ENCODE measurements at places on chromosomes 13 and 19. TPM values are rescaled to one million over a fixed set of nuclear protein-coding genes. Genes with fewer than 3 reads are reported as not detected.

GRCh38 chr13:30690282-30691188 lies 44.8 kb upstream of the ALOX5AP start:
- DNase-seq: no peak

The ZSCAN5C gene
- not detected for total RNA-seq

DNA sequence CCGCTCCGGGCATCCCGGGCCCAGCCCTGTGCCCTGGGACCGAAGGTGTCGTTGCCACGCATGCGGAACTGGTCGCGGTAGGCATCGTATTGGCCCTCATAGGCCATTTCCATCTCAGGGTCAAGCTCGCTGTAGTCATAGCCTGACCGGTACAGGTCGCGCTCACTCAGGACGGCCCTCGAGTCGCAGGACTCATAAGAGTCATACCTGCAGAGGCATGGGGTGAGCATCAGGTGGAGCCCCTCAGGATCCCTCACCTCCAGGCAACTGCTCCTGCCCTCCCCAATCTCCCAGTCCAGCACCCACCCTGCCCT lies 17.4 kb downstream of the AKAP8L start:
- no peak for DNase-seq

DNA sequence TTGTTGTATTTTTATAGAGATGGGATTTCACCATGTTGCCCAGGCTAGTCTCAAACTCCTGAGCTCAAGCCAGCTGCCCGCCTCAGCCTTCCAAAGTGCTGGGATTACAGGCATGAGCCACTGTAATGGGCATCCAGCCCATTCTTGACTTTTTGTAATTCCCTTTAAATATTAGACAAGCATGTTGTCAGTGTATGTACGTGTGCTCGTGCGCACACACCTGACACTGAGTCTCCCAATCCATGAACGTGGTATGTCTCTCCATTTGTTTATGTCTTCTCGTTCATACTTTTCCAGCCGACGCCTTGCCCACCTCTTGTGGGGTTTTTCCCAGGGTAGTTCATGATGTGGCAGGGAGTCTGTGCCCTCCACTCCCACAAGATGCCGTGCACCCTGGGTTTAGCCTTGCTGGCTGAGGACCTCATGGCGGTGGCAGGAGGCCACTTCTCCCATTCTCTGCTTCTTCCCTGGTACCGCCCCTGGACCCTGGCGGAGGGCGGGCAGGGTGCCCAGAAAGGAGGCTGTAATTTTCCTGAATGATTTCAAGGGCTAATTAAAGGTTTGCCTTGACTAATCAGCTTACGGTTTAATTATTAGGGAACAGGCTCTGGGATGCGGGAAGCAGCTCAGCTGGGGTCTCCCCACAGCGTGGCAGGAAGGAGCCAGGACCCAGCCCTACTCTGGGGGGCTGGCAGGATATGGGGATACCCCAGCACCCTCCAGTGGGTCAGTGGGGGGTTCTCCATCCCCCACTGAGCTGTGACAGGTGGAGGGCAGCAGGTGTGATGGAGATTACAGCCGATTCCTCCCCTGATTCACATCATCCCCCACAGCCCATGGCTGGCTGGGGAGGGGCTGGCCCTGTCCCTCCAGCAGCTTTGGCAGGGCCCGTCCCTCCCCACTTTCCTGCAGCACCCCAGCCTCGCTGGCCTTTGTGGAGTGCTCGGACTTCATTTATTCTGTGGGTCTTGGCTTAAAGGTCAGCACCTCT lies 12.9 kb downstream of the PAK4 start:
- no peak for DNase-seq

GRCh38 chr19:28633319-28634018 lies 579.5 kb downstream of the UQCRFS1 start:
- peak; percentile 1 for DNase-seq

The SPC24 gene
- 31.1 TPM for total RNA-seq

The ECSIT gene
- total RNA-seq: 22.6 TPM

- no peak for DNase-seq
These were observed 74.7 kb downstream of the SPACA7 start for GRCh38 chr13:112450904-112451240.

DNA sequence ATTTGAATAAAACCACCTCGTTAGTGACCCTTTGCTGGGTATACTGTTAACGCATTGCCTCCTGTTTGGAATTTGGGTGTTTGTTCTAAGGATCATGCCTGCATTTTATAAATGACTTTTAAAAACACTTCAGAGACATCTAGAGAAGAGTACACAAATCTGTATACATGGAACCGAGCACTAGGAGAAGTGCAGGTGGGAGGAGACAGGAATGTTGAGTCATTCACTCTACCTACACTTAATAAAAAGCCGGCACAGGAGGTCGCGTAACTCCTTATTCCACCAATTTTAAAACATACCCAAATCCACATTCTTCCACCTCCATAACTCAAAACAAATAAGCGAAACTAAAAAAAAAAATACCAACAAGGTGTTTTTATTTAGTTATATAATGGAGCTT lies 48.6 kb downstream of the FGF9 start:
- DNase-seq: no peak

The ZNF541 gene
- 0.39 TPM for total RNA-seq

DNA sequence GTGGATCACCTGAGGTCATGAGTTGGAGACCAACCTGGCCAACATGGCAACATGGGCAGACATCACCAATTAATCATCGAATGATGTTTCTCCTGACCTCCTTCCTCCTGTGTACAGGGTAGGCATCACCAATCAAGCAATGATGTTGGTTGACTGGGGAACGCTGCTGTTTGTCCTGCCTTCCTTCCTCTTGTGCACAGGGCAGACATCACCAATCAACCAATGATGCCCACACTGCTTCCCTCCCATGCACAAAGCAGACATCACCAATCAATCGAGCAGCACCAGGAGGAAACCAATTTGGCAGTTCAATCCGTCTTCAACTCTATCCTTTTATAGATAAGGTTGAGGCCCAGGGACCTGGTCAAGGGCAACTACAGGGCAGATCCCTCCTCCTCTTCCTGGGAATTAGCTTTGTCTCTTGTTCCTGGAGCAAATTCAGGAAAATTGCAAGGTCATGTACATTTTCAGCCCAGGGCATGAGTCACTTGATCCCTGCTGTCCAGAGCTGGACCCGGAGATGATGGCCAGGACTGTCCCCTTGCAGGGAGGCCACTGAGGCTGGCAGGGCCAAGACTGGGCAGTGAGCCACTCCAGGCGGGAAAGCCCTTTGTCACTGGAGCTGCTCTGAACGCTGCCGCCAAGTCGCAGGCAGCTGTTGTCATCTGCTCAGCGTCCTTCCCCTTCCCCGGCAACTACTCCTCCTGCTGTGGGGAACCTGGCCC lies 5.3 kb upstream of the CSNK1G2 start:
- peak; percentile 78 for DNase-seq

DNA sequence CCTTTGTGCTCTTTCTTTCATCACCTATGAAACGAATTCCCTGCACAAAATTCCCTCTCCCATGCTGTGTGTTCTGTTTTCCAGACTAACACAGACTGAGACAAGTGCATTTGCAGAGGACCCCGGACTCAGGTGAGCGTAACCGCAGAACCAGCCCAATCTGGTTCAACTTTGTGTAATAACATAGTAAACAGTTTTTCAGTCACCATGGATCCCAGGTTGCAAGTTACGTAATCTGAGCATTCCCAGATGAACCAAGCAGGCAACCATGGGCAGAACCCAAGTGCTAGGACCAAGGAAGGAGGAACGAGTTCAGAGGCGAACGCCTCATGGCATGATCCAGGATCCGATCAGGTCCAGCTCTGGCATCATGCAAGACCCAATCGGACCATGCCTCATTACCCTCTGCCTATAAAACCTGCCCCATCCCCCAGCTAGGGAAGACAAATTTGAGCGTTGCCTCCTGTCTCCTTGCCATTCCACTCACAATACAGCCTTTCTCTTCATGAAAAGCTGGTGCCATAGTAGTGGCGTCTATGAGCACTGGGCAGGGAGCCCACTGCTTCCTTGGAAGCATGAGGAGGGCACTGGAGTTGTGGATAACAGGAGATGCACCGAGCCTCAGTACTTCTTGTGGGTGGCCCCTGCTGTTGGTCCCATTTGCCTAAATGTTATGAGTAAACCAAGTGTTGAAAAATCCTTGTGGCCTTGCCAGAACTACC lies 107.6 kb downstream of the ABCC4 start:
- DNase-seq: no peak

DNA sequence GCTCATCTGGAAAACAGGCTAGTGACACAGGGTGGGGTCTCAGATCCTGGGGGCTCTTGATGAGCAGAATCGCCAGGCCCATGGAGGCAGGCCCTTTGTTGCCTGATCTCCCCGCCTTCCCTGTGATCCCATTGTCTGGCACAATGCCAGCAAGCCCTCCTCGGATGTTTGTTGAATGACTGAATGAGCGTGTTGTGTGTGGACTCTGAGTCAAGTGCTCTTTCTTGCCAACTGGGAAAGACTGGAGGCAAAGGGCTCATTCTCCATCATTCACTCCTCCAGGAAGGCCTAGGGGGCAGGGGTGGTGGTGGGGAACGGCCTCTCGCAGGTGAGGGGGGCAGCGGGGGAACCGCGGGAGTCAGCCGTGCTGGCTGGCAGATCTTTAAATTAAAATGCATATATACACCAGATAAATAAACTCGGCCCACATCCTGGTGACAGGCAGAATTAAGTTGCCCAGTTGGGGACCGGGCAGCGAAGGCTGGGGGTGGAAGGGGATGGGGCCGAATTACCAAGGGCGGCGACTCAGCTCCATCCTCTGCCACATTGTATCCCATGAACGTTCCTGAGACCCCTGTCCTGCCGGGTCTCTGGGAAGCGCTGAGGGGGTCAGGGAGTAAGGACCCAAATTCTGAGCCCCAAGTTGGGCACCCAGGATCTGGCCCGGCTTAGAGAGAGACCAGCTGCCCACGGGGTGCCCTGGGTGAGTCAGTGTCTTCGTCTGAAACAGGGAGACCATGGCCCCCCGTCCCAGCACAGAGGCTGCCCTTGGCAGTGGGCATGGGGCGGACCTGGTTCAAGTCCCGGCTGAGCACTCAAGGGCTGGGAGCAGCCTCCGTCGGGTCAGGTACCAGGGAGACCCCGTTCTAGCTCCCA lies 24.5 kb downstream of the EFNA2 start:
- DNase-seq: no peak

The NPHS1 gene
- total RNA-seq: not detected

The NAPSA gene
- total RNA-seq: under 0.01 TPM

The SMIM17 gene
- total RNA-seq: 0.26 TPM

The ASF1B gene
- total RNA-seq: 10.1 TPM

The LILRA6 gene
- total RNA-seq: not detected

DNA sequence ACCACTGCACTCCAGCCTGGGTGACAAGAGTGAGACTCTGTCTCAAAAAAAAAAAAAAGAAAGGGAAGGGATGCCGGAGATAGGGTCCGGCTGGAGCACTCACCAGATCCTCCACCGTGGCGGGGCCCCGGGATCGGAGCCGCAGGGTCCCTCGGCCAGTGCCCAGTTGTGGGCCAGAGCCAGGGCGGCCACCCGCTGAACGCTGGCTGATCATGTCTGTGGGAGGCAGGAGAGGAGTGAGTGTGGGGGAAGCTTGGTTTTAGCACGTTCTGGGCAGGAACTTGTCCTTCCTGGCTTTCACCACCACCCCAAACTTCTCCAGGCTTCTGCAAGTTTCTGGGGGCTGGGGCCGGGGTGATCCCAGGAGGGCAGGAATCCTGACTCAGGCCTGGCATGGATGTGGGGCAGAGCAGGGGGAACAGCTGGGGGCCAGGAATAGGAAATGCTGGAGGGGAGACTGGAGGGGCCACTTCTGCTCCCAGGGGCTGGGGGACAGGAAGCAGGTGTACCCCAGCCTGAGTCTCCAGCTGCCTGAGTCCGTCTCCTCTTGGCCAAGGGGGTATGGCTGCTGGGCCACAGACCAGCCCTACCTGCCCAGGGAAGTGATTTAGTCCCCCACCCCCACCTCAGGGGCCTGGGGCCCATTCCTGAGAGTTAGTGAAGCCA lies 4.3 kb upstream of the PTGER1 start:
- DNase-seq: no peak

The ETV2 gene
- under 0.01 TPM for total RNA-seq

DNA sequence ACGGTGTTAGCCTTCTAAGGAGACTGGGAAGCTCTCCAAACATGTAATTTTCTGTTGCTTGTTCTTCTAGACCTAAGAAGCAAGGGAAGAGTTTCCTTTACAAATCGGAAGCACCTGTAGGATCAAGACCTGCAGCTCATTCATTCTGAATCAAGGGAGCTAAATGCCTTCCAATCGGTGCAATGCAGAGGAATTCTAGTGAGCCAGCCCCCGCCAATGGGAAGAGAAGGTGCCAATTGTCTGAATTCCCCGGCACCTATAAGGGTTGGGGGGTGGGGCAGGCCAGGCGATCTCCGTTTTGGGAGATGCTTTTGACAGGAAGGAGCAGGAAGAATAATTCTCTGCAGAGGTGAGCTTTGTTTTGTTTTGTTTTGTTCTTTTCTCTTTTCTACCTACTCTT lies 7.1 kb upstream of the NLRP13 start:
- no peak for DNase-seq

The ANKLE1 gene
- total RNA-seq: 0.51 TPM

GRCh38 chr19:51201712-51202111 lies 23.2 kb upstream of the CD33 start:
- no peak for DNase-seq

DNA sequence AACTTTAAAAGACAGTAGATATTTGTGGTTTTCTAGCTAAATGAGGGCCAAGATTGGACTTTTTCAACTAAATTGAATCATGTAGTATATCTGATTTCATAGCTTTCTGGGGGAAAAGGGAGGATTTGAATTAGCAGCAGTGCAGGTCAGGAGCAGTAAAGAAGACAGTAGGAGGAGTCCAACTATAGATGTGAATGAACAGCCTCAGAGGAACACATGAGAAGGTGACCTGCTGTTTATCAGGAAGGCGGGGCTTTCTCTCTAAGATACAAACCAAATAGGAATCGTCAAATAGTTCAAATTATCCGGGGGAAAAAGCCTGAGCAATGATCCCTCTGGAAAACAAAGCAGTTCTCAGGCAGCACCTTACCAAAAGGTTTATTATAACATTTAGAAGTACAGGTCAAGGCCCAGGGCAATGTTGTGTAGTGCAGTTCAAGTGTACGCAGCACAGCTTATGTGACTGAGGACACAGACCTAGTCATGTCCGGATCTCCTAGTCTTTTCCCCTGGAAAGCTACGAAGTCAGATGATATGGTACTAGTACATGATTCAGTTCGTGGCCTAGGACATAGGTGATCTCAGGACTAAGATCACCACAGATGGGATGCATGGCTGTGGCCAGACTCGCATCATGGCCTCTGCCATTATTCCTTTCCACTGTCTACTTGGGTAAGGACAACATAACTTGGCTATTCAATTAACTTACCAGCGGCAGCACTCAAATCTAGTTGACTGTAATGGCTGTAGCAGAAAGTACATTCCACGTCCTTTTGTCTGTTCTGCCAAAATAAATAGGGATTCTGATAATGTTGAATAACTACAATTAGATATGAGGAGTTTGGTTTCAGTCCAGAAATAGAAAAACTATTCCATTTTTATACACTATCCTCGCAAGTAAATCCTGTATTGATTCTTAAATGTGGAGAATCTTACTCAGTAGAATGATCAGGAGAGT lies 40.3 kb downstream of the MPHOSPH8 start:
- peak; percentile 44 for DNase-seq

- DNase-seq: no peak
These were observed 131.5 kb upstream of the USP29 start for GRCh38 chr19:56988299-56988698.

The KDELR1 gene
- total RNA-seq: 52.8 TPM

The ZNF844 gene
- 3.0 TPM for total RNA-seq
